ENCODE measurements at places on chromosomes 3 and 15.

DNA sequence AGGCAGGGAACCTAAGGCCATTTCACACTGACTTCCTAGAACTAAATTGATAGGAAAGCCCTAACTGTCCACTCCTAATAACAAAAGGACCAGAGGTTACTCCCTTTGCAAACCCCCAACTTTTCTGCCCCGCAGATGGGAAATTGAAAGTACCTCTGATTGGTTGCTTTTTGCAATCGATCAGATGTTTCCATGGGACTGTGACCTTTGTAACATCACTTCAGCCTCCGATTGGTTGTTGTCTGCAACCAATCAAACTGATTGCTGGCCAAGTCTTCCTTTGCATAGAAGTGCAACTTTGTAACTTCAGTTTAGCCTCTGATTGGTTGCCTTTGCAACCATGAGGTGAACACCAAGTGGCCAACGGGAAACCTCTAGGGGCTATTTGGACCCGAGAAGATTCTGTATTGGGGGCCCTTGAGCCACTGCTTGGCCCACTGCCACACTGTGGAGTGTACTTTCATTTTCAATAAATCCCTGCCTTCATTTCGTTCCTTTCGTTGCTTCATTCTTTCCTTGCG lies 11.3 kb upstream of the KNL1 start:
- peak; percentile 44 for DNase-seq

GRCh38 chr3:127135241-127136023 lies 57.5 kb upstream of the PRR23E start:
- no peak for DNase-seq

- DNase-seq, result peak; percentile 77
Observed at GRCh38 chr3:78645628-78646310, 1122.0 kb downstream of the ROBO1 start.

DNA sequence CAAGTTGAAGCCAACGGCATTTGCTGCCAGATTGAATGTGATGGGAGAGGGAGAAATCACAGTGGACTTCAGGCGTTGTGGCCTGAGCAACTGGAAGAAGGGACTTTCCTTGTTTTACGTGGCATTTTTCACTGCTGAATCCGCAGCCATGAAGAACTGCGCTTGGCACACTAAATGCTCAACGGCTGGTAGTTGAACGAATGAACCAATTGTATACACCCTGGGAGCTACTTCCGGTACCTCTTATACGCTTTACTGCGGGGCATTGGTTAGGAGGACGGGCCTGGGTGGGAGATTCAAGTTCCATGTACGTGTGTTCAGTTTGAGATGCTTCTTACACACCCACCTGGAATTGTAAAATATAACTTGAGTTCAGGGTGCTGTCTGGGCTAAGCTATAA lies 5.2 kb downstream of the SYNM start:
- DNase-seq, result no peak

- DNase-seq, result peak; percentile 53
Observed at GRCh38 chr15:85672332-85673084, 122.2 kb downstream of the KLHL25 start.

DNA sequence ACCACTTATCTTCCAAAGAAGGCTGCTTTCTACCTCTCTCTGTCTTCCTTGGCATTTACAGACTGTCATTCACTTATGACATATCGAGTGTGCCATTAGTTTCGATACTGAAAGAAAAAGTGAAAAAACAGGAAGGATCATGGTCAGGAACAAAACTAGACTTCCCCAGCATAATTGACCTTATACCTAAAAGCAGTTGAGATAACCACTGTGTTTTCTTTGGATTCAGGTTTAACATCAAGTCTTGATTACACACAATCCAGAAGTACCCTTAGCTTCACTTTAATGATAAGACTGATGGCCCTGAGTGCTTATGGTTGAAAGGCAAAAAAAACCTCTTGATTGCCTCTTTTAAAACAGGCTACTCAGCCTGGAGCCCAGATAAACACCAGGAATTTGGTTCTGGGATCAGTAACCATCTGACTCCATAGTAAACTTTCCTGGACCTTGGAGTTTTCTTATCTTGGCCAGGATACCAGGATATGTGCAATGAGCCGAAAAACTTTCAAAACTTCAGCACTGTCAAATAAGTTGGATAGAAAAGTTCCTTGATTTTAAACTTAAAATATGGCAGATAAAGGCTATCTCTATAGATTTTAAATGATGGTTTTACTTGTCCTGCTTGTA lies 5.0 kb upstream of the UACA start:
- DNase-seq, result no peak

DNA sequence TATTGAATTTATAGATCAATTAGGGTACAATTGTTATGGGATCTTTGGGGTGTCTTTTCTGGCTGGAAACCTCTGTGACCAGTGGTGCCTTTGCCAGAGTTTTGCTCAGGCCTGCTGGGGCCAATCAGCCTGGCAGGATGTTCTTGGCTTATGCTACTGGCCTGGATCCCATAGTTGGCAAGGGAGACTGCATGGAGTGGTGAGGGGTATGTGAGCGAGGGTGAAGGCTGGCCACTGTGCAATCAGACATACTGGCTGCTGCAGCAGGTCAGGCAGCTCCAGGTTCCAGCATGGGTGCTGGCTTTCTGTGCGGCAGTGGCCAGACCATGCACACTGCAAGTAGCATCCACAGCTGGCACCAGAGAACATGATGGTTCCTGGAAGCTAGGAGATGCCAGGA lies 1053.2 kb upstream of the GBE1 start:
- DNase-seq, result no peak

DNA sequence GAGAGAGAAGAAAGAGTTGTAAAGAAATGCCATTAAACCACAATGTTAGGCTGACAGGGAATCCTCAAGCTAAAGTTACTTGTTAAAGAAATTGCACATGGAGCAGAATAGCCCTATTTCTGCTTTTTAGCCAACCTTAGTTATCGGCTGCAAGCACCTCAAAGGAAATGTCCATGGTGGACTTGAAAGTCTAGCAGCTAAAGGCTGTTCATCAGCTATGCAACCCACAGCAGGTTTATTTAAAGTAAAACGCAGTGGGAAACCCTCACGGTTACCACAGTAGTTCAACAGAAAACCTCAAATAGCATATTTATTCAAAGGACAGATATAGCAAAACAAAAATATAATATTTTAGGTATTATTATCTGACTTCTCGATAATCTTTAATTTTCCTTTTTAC lies 967.2 kb downstream of the IGSF11 start:
- no peak for DNase-seq

- no peak for DNase-seq
Observed at GRCh38 chr15:53807501-53807900, 48.0 kb upstream of the WDR72 start.

DNA sequence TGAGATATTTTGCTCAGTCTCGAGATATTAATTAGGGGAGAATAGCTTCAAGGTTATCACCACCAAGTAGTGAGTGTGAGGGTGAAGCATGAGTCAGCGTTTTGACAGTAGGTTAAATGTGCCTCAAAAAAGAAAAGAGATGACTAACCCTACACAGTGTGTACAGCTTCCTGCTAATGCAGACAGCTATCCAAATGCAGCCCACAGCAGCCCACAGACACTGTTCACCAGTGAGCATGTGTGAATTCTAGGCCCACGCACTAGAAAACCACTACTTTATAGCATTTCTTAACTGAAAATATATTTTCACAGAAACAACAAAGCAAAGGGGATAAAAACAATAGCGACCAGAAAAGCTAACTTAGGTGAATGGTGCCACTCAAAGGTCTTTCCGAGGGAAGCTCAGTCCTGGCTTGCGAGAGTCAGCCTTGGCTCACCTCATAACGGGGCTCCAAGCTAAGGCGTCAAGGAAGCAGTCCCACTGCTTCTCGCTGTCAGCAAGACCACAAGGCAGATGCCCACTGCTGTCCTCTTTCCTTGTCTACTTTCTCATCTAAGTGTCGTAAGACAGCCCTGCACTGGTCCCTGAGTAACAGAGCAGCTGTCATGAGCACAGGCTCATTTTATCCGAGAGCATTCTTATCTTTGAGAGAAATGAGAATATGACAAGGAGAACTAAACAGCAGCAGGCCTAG lies 47.6 kb downstream of the TXNRD3 start:
- peak; percentile 75 for DNase-seq

- DNase-seq, result no peak
Observed at GRCh38 chr3:196600359-196600758, 31.9 kb downstream of the FBXO45 start.
